Retinal pigment epithelial cell (primary cell): ENCODE measurements at places on chromosomes 11 and 22.

DNA sequence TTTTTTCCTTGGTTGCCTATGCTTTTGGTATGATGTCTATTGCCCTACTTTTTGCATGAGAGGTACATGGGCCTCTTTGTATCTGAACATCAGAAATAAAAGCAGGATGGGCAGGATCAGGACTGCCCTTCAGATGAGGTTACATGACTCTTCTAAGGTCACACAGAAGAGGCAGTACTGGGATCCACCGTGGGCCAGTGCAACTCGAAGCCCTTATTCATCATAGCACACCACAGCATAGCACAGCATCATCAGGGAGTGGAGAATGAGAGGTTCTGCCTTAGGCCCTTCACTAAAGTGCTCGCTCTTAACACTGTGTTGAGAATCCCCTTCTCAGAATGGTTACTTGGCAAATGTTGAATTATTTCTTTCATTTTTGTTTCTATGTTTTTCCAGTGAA lies 88.3 kb downstream of the C22orf31 start:
- no peak for DNase-seq

DNA sequence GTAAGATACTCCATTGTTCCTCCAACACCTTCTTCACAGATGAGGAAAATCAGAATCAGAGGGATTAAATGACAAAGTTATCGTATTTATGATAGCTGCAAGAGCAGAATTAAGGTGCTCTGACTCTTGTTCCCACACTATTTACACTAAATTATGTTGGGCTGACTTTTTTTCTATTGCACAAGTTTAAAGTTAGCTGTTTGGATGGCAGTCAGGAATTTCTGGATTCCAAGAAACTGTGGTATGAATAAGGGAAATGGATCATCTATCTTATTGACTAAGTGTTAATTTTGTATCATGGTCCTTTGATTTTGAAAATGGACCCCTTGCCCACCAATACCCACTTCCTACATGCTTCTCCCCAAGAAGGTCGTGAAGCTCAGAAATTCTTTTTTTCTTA lies 19.9 kb upstream of the APOA1 start:
- no peak for DNase-seq

DNA sequence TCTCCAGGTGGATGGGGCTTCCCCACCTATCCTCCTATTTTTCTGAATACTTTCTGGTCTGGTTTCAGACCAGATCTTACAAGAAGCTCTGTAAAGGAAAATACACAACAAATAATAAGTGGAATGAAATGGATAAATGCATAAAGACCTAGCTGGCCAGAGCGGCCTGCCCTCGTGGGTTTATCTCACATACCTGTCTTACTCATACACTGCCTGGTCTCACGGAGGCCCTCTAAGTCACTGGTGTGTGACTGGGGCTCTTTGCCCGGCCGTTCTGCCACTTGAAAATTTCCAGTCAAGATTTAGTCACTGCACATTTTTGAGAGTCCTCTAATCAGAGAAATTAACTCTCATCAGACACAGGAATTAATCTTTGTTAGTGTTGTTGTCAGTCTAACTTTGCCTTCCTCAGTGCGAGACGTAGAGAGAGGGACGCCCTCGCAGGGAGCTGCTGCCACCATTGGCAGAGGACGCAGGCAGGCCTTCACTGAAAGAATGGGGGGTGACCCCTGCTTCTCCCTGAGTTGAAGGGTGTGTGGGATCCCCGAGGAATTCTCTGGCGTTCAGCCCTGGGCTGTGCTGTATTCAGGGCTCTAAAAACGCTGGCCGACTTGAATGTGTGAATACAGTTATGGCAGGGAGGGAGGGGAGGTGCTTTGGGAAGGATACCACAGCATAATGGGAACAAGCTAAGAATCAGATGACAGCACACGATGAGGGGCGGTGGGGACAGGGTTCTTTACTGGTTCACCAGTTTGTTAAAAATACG lies 46.3 kb upstream of the CADM1 start:
- no peak for DNase-seq

GRCh38 chr22:37089434-37089833 lies 20.1 kb downstream of the TMPRSS6 start:
- no peak for DNase-seq

DNA sequence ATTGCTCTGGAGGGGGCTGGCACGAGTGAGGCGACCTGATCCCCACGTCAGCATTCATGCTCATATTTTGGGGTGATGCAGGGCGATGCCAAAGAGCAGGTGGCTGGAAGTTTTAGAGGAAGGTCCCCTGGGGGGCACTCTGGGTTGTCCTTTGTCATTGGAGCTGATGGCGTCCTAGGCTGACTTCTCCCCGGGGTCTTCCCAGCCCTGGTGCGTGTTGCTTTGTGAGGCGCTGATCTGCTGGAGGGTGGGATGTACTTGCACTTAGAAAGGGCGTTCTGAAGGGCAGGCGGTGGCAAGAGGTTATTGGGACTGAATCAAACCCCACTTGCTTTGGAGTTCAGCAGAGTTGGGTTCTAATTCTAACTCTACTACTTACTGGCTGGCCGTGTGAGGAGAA lies 313.3 kb downstream of the NTM start:
- no peak for DNase-seq

DNA sequence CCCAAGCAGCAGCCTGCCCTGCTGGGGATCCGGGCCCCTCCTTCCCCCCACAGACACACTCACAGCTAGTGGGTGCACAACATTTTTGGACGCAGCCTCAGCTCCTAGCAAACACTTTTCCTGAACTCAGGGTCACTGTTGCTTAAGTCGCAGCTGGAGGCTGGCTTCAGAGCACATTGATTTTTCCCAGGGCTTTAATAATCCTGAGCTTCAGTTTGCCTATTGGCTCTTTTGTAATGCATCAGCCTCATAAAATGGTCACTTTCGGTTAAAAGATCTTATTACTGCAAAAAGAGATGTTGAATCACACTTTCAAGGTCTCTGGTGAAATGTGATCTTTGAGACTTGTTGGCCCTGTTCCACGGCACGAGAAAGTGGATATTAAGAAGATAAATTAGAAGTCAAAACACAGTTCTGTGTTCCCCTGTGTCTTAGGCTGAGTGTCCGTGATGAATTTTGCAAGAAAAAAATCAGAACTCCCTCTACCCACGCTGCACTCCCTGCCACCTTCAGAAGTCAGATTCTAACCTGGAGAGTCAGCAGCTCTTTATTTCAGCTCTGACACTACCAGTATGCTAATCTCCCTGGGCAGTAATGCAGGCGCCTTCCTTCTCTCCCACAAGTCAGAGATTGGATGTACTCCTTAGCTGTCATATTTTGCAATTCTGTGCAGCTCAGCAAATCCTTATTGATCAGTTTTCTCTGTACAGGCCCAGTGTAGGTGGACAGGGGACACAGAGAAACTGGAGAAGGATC lies 158.2 kb upstream of the E2F8 start:
- DNase-seq = no peak

- DNase-seq = no peak
These were observed 189.8 kb upstream of the PITPNB start for GRCh38 chr22:28108851-28109250.
